ENCODE measurements at places on chromosomes 3 and 15.

DNA sequence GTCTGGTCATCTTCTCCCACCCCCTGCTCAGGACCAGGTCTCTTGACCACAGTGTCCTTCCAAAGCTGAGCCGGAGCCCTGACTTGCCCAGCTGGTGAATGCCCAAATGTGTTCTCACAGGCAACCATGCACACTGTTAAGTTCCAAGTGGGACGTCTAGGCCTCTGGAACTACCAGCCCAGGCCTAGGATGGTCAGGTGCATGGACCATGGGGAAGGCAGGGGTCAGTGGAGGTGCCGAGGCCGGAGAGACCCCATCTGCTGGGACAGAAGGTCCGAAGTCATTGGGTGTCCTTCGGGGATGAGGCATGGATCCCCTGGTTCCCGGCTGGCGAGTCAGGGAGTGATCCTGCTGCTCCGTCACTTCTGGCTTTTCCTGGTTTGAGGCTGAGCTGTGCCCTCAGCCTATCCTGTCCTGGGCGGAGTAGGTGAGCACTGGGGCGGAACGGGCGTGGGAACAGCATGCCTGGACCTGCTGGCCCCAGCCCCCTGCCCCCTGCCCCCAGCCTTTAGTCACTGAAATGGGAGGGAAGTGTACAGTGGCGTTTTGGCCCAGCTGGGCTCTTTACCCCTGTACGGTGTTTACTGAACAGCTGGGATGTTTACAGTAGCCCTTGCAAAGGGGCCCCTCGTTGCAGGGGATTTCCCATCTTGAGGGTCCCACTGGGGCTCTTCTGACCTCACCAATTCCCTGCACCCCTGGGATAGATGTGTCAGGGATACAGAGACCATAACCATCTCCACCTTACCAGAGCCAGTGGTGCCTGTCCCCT lies 12.1 kb downstream of the SEMA3F start:
- no peak for DNase-seq

DNA sequence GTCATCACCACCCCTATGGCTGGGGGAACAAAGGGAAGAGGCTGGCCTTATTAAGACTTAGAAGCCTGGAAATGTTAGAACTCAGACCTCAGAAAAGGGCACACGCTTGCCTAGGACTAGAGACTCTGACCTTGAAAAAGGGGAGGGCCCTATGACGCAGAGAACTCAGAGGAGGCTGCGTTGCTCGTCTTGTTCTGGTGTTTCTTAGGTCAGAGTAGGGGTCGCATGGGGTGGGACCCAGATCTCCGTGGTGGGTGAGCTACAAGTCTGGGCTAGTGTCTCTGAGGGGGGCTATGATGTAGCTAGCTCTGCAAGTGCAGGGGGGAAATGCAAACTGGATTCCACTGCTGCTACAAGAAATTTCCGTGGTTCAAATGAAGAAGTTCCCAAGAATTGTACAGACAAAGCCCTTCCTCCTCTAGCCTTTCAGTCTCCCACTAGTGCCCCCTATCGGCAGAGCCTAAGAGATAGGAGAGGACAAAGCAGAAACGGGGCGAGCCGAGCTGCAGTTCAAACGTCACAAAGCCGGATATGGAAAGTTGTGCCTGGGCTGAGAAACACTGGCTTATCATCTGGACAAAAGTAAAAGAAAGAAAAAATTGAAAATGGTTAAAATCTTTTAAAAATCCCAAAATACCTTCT lies 392.9 kb upstream of the ROBO2 start:
- peak; percentile 0 for DNase-seq

- no peak for DNase-seq
Observed at GRCh38 chr15:83249030-83249343, 35.5 kb downstream of the BNC1 start.

DNA sequence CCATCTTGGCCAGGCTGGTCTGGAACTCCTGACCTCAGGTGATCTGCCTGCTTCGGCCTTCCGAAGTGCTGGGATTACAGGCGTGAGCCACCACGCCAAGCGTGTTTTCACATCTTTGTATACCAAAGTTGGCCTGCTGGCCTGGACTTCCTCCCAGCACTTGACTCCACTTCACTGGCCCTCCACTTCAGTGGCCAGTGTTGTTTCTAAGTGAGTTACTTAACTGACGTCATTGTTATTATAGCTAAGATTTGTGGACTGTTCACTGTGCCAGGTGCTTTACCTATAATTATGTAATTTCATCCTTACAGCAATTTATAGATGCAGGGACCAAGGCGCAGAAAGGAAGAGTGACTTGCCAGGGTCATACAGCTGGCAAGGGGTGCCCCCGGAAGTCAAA lies 52.0 kb downstream of the HRH1 start:
- no peak for DNase-seq

DNA sequence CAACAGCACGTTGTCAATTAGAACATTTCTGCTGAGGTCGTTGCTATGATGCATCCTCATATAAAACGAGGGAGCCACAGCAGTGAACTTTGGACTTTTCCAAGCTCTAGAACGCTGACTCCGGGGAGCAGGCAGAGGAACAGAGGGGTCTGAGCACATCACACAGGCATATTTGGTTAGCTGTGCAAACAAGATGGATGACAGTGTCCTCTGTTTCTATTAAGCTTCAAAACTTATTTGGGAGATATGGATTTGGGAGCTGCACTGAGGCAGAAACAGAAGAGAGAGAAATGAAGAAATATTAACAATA lies 278.0 kb upstream of the TBL1XR1 start:
- no peak for DNase-seq

DNA sequence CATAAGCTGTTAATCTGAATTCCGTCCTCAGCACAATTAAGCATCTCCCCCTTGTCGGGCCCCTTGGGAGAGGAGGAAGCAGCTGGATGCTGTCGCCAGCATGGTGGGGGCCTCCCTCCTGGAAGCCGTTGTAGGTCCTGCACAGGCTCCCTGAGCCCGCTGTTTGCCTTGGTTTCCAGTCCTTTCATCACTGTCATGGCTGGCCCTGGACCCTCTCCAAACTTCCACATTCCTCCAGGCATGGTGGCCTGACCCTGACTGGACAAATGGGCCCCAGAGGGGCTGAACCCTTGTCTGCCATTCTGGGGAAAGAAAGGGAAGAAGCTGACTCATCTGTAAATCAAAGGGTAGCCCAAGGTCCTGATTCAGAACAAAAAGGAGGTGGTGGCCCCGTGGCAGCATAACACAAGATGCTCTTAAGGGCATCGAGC lies 300.5 kb upstream of the LRRFIP2 start:
- DNase-seq = no peak

DNA sequence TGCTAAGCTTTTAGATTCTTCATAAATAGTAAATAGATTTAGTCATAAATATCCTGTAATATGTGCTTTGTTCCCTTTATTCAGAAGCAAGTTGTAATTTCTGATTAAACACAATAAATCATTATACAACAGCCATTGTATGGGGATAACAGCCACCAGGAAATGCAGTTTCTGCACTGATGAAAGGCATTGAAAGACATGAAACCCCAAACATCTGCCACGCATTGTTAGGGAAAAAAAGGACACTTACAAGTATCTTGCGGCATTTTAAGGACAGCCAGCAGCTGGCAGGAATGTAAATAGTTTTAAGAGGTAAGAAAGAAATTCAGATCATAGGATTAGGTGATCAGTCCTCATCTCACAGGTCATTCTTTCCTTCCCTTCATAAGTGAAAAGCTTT lies 801.1 kb upstream of the LMCD1 start:
- no peak for DNase-seq

- peak; percentile 27 for DNase-seq
Observed at GRCh38 chr15:62569460-62570404, 404.6 kb upstream of the C2CD4B start.

GRCh38 chr15:98801234-98801561 lies 152.9 kb downstream of the IGF1R start:
- DNase-seq = no peak

DNA sequence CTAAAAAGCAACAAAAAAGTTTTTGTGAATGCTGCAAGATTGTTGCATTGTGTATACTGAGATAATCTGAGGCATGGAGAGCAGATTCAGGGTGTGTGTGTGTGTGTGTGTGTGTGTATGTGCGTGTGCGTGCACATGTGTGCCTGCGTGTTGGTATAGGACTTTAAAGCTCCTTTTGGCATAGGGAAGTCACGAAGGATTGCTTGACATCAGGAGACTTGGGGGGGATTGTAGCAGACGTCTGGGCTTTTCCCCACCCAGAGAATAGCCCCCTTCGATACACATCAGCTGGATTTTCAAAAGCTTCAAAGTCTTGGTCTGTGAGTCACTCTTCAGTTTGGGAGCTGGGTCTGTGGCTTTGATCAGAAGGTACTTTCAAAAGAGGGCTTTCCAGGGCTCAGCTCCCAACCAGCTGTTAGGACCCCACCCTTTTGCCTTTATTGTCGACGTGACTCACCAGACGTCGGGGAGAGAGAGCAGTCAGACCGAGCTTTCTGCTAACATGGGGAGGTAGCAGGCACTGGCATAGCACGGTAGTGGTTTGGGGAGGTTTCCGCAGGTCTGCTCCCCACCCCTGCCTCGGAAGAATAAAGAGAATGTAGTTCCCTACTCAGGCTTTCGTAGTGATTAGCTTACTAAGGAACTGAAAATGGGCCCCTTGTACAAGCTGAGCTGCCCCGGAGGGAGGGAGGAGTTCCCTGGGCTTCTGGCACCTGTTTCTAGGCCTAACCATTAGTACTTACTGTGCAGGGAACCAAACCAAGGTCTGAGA lies 4.7 kb downstream of the BHLHE40 start:
- peak; percentile 84 for DNase-seq
